ENCODE measurements at places on chromosomes 13 and 19.
A peak's percentile ranks its signal among the peaks of the same experiment; 100 is the strongest.

GRCh38 chr19:5612891-5613865 is 9.4 kb downstream of the SAFB2 start:
- DNase-seq = no peak

DNA sequence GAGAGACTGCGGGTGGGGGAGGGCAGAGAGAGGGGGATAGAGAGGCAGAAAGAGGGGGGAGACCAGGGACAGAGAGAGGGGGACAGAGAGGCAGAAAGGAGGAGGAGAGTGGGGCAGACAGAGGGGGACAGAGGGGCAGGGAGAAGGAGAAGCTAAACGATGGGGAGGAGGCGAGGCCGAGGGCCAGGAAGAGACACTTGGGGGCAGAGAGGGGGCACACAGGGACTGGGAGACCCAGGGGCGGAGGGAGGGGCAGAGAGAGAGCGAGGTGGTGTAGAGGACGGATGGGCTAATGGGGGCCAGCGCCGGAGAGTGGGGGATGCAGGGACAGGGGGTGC is 666 bp downstream of the MEIS3 start:
- DNase-seq = no peak

GRCh38 chr13:30234619-30235162 is 72.7 kb downstream of the KATNAL1 start:
- no peak for DNase-seq

DNA sequence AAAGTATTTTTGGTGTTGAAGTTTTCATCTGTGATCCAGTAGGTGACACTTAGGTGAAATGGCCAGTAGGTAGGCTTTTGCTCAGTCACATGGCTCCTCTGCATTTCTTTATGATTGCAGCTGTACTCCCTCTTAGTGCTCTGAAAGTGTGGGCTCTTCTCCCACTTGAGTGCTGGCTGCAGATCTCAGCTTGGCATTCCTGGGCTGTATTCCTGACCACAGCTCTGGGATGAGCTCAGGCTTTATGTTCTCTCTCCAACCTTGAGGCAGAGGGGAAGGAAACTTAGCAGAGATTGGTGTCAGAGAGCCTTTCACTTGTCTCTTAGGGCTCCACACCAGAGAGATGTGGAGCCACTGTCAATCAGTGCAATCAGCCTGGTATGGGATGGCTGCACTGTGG is 254.3 kb downstream of the NDFIP2 start:
- DNase-seq = peak; percentile 65

- peak; percentile 71 for DNase-seq
Measured at GRCh38 chr19:1350867-1351266, 32.8 kb upstream of the NDUFS7 start.
